ENCODE measurements at places on chromosomes 1 and 21.

- no peak for DNase-seq
Measured at GRCh38 chr1:109478806-109479205, 4.9 kb upstream of the ATXN7L2 start.

DNA sequence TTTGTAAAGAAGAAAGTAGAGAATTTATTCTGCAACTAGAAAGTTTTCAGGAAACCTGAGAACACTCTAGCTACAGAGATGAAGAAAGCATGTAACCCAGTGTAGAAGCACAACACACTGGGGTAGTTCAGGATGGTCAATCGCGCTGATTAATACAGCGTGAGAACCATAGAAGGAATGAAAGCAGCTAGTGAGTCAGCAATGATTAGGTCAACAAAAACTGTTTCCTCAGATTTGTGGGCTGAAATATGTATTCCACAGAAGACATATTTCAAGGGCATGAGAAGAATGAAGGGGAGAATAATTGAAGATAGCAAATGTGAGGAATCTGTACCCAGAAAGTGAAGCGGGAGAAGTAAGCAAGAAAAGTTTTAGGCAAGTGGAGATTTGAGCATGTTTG, 97.8 kb upstream of the ADGRL2 start:
- DNase-seq = no peak

GRCh38 chr21:44371596-44371995, 18.2 kb downstream of the TRPM2 start:
- no peak for DNase-seq

DNA sequence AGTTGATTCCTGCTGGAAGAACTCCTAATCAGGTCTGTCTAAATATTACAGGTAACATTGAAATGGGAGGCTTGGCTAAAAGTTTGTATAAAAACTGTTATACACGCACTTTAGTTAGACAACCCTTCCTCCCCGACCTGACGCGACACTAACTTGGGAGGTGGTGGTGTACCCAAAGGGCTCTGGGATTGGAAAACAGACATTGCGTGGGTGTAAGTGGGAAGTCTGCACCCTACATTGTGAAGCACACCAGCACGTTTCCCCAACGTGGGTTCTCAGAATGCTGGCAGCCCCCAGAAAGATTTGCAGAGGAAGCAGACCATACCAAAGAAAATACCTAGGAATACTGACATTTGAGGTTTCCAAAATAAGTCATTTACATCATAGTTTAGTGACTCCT, 16.8 kb downstream of the OR2T11 start:
- no peak for DNase-seq

DNA sequence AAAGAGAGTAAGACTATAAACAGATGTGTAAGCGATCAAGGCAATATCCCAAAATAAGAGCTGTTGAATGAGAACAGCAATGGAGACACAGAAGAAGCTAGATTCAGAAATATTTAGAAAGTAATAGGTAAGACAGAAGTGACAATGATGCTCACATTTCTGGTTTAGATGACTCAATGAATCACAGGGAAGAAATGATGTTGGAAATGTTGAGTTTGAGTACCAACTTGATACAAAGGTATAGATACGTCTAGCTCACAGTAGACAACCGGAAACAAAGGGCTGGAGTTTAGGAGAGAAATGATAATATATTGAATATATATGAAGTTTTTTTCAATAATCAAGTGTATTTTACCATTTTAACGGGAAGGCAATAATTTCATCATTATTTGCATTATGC, 6.5 kb downstream of the GATAD2B start:
- no peak for DNase-seq

- DNase-seq = no peak
Measured at GRCh38 chr1:66778266-66778665, 22.8 kb downstream of the INSL5 start.

DNA sequence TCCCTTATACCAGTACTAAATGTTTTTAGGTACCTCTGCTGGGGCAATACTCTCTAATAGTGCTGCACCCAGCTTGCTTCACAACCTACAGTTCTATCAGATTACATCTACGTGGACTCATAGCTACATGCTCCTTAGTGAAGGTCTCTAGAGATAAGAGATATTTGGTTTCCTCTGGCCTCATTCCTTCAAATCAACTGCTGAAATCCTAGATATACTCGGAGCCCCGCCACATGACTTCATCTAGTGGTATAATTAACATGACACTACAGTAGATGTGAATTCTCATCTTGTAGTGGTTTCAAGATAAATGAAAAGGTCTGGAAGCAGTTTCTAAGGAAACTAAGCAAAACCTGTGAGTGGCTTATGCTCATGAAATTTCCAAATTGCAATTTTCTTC, 115.4 kb downstream of the SMYD2 start:
- DNase-seq = no peak

DNA sequence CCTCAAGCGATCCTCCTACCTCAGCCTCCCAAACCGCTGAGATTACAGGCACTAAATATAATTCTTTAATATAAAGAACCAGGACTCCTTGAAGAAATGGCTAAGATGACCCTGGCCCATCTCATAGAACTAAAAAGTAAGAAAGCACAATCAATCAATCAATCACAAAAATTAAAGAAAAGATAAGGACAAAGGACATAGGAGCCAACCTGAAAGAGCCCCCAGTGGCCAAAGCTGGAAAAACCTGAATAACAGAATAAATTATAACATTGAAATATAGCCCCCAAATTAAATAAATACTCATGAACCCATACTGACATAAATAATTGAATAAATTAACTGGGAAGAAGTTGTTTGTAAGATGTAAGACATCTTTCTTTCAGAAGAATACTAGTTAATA, 8.9 kb downstream of the NUP210L start:
- no peak for DNase-seq

DNA sequence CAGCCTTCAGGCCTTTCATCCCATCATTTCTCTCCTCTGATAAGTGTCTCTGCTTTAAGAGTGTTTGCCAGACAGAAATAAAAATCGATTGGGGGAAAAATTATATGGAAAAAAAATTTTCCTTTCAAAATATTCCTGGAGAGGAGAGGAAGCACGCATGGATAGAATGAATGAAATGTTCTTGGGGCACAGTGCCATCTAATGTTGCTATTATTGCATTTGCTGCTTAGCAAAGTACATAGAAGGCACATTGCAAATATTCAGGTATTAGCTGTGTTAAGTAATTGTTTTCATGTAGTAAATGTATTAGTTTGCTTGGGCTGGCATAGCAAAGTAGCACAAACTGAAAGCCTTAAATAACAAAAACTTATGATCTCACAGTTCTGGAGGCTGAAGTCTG, 18.1 kb downstream of the B3GALT5 start:
- DNase-seq = no peak

GRCh38 chr1:16218014-16218673, 5.7 kb upstream of the ARHGEF19 start:
- DNase-seq = no peak

GRCh38 chr1:207336559-207337467, 15.3 kb downstream of the CD55 start:
- no peak for DNase-seq

DNA sequence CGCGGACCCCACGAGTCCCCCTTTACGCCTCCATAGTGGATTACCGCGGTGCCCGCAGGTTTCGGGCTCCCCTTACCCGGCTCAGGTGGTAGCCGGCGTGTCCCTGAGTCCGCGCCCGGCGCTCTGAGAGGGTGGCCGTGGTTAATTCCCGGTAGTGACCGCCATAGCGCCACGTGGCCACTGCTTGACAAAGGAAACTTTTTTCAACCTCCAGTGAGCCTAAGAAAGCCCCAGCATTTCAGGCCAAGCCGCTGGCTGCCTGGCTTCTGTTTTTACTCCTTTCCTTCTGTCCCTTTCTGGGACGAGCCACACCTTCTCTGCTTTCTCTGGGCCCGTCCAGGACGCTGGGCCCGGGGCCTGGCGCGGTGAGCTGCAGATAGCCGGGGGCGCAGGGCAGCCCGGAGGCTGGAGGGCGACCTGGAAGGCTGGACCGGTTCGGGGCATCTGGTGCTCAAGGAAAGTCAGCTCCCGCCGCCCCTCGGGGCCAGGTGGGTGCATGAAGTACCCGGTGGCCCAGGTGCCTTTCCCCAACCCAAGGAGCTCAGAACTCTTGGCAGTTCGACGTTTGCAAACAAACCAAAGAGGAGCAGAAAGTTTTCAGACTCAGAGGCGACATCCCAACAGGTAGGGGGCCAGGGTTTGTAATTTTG, 540 bp upstream of the C1orf198 start:
- DNase-seq = no peak
